ENCODE measurements at places on chromosomes 16 and 17.

GRCh38 chr16:87093804-87094555, 223.2 kb downstream of the C16orf95 start:
- no peak for DNase-seq

DNA sequence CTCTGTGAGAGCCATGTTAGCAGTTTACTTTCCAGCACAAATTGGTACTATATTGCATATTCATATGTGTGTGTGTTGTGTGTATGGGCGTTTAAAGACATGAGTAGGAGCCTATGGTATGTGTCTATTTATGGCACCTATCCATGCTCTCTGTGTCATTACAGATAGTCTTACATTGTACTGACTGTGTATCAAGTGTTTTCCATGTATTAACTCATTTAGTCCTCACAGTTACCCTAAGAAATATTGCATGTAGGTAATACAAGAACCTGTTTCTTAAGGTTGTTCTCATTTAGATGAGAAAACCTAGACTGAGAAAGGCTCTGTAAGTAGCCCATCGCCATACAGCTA, 1.6 kb downstream of the ALG1 start:
- DNase-seq = no peak

- DNase-seq = no peak
Measured at GRCh38 chr16:74997042-74997491, 1.8 kb upstream of the ZNRF1 start.

GRCh38 chr17:76567634-76568432, 17.8 kb downstream of the ST6GALNAC2 start:
- DNase-seq = no peak

GRCh38 chr17:59869941-59870218, 22.9 kb downstream of the TUBD1 start:
- DNase-seq = no peak

GRCh38 chr17:17641621-17642409, 39.4 kb upstream of the RAI1 start:
- peak; percentile 79 for DNase-seq

GRCh38 chr16:69078073-69078472, 27.4 kb upstream of the HAS3 start:
- no peak for DNase-seq

DNA sequence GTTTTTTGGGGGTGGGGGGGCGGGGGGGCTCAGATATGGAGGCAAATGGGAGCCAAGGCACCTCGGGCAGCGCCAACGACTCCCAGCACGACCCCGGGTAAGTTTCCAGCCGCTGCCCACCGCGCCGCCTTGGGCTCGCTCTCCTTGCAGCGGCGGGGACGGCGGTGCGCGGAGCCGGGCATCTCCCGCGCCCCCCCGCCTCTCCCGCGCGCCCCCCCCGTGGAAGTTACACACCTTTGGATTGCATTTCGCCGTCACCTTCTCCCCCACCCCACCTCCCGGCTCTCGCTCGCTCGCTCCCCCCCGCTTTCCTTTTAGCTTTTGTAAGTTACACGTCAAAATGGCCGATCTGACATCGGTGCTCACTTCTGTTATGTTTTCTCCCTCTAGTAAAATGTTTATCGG, 387 bp downstream of the MSI2 start:
- no peak for DNase-seq

- DNase-seq = no peak
Measured at GRCh38 chr17:62321451-62321850, 58.9 kb upstream of the EFCAB3 start.

GRCh38 chr17:17408236-17408794, 68.5 kb upstream of the MED9 start:
- no peak for DNase-seq

- no peak for DNase-seq
Measured at GRCh38 chr16:65704866-65705265, 583.0 kb upstream of the CDH11 start.

GRCh38 chr17:74770498-74771318, 5.4 kb downstream of the NAT9 start:
- DNase-seq = peak; percentile 66

- DNase-seq = no peak
Measured at GRCh38 chr17:65434251-65434650, 127.2 kb downstream of the AXIN2 start.

DNA sequence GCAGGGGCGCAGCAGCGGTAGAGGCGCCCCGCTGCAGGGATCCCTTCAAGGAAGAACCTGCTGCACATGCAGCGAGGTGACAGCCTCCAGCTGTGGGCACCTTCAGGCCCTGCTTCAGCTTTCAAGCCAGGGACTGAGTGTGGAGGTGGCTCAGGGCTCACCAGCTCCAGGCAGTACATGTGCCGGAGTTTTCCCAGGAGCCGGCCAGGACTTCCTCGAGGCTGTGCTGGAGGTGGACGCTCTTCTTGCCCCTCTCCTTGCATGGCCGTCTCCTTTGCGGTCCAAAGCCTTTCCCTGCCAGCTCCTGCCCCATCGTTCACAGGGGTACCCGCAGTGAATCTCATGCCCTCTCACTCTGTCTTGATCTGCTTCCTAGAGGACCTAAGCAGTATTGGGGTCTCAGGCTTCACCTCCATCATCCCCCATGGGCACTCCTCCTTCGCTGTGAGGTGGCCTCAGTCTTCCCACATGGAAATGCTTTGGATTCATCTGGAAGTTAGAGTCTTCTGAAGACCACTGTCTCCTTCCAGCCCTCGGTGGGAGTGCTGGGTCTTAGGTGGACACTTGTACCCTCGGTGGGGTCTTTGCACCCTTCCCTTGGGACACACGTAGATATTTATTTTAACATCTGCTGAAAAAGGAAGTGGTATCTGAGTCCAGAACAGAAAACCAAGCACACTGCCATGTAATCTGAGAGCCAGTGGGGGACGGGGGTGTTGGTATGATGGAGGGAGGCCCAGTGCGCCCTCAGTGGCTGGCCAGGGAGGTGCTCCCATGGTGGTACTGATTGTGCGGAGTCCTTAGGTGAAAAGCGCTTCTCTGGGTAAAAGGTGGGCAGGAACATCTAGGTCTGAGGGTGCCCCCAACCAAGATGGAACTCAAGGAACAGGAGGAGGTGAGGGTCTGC, 7.0 kb downstream of the XYLT2 start:
- DNase-seq = no peak

DNA sequence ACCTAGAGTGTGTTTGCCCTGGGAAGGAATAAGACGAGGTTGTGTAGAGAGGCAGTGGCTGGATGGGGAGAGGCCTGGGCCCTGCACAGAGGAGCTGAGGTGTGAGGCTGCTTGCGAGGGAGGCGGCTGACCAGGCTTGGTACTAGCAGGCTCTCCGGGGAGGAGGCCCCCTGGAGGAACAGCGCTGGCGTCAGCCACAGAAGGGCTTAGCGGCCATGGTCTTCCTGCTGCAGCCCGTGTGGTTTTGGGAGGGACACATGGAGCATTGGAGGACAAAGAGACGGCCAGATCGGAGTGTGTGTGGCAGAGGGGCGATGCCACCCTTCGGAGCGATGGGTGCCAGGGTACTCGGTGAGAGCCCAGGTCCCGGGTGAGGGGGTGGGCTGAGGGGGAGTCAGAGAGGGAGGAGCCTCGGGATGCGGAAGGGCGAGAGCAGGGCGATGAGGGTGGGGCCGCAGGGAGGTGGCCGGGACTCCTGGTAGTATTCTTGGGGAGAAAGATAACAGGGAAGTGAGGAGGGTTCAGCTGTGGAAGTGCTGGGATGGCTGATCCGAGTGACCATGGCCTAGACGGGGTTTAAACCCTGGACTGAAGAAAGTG, 8.3 kb downstream of the BANP start:
- DNase-seq = no peak

GRCh38 chr17:51046046-51046445, 74.6 kb downstream of the SPAG9 start:
- no peak for DNase-seq

DNA sequence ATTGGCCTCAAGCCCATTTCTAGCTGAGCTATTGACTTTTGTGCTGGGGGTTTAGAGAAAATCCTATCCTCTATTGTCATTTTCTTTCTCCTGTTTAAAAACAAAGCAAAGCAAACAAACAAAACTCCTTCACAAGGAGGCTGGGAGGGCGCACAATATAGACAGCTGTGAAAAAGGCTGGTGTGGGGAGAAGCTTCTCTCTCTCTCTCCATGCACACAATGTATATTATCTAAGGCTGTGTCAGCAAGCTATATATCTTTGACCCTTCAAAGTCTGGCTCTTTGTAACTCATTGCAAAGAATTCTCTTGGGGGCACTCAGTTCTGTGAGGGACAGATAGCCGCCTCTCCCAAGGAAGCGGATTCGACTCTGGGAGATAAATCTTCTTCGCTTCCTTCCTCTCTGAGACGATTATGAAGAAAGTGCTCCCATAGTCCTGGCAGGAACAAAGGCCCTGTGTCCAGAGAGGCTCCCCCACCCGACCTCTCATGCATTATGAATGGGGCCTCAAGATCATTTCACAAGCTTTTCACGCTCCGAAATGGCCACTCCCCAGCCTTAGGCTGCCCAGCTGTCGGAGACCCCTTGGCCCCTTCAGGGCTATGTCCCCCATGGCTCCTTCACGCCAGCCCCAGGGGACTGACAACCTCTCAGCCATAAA, 33.2 kb upstream of the MEAK7 start:
- no peak for DNase-seq

DNA sequence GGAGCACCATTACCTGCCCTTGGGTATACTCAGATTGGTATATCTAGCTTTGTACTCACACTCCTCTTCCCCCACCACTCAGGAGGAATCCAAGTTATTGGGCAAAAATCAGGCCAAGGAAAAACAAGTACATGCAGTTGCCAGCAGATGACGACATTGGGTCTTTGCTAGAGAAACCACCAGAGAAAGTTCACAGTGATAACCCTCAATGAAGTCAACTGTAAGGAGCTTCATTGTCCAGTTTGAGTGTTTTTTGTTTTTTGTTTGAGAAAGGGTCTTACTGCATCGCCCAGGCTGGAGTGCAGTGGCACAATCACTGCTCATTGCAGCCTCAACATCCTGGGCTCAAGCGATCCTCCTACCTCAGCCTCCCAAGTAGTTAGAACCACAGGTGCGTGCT, 34.6 kb upstream of the TOX3 start:
- no peak for DNase-seq

GRCh38 chr16:5884996-5885395, 787.4 kb upstream of the EEF2KMT start:
- no peak for DNase-seq

DNA sequence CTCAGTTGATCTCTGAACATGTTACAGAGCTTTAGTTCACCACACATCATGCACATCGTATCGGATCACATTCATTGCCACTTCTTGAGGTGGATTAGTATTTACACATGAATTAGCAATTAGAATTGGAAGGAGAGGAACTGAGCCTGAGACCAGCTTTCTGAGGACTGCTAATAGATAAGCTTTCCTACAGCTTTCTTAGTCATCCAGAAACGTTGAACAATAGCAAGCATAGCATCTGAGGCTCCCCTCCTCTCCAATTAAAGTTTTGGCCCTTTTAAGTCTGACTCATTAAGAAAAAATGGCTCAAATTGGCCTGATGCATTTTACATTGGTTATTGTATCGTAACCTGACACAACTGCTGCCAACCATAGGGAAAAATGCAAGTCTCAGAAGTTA, 1130.4 kb downstream of the CDH8 start:
- no peak for DNase-seq

- DNase-seq = no peak
Measured at GRCh38 chr16:56774016-56774680, 44.2 kb downstream of the NUP93 start.

- no peak for DNase-seq
Measured at GRCh38 chr16:58035356-58036170, 10.0 kb downstream of the MMP15 start.

DNA sequence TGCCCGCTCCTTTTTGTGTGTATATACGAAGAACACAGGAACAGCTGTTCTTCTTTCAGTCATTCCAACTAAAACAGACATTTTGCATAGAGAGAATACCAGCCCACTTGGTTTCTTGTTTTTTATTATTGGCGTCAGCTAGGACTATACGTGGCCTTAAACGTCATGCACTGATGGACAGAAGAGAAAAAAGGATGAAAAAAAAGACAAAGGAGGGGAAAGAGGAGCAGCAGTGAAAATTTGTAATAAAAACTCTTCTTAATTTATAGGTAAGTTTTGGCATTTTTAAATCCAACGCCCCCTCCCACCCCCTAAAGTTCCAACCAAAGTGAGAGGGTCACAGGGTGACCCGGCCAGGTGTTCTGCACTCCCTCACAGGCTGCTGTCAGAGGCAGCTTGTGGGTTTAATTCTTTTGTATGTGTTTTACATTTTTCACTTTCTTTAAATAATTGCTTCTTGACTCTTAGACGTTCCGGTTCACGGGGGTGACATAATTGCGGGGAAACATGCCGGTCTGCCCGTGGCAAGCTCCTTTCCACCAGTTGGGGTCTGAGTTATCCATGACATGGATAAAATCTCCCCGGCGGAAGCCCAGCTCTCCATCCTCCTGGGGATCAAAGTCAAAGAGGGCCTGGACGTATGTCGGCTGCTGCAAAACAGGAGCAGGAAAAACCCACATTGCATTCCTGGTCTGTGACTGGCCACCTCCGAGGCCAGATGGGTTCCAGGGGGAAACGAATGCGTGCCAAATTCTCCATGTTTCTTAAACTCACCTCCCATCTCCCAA, 30.9 kb upstream of the SLC25A19 start:
- DNase-seq = no peak

- DNase-seq = peak; percentile 52
Measured at GRCh38 chr16:25135254-25135878, 23.8 kb downstream of the LCMT1 start.

DNA sequence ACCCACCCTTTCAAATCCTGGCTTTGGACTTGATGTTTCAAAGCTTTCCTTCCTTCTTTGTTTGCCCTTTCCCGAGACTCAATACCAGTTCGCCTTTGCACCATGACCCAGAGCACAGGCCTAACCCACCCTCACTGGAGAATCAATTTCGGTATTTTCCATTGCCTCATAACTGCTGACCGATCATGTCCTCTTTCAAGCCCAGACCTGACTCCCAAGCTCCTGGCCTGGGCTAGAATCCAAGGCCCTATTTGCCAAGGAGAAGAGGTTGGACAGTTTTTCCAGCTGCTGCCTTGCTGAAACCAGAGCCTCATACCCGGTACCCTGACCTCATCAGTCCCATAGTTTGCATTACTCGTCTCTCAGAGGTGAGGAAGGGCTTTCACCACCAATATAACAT, 35.3 kb upstream of the HELZ start:
- DNase-seq = no peak

GRCh38 chr16:89855301-89855945, 18.0 kb upstream of the TCF25 start:
- no peak for DNase-seq

DNA sequence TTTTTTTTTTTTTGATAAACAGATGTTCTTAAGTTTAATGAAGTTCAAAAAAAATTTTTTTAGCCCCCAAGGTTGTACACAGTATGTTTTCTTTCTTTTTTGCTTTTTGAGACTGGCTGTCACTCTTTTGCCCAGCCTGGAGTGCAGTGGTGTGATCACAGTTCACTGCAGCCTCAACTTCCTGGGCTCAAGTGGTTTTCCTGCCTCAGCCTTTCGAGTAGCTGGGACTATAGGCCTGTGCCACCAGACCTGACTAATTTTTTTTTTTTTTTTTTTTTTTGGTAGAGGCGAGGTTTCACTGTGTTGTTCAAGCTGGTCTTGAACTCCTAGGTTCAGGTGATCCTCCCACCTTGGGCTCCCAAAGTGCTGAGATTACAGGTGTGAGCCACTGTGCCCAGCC, 12.8 kb downstream of the ITGAE start:
- no peak for DNase-seq
